ENCODE measurements at places on chromosomes 3 and 15. TPM values are rescaled to one million over a fixed set of nuclear protein-coding genes. Genes with fewer than 3 reads are reported as not detected.
A peak's percentile ranks its signal among the peaks of the same experiment; 100 is the strongest.

Gene PTX3
- 1.2 TPM for total RNA-seq

- H3K27ac ChIP-seq = no peak overlapping the region
- no peaks in the 10 kb centered on the region for H3K27me3 ChIP-seq
- H3K4me3 ChIP-seq = no peak overlapping the region
- no peaks in the 10 kb centered on the region for H3K36me3 ChIP-seq
These were observed 1037.9 kb downstream of the ROBO1 start for GRCh38 chr3:78729946-78730345.

- H3K27me3 ChIP-seq = no peaks in the 10 kb centered on the region
- H3K36me3 ChIP-seq = peaks cover 5% of the 10 kb centered on the region
- H3K27ac ChIP-seq = peak overlapping the region; percentile 94
- peak overlapping the region; percentile 92 for H3K4me3 ChIP-seq
- peaks cover 21% of the 10 kb centered on the region for H3K4me1 ChIP-seq
- no peak for DNase-seq
These were observed 1.5 kb downstream of the MRPL46 start for GRCh38 chr15:88465633-88466224.

Gene KCNAB1
- total RNA-seq = not detected

- no peaks in the 10 kb centered on the region for H3K36me3 ChIP-seq
- no peak overlapping the region for H3K27ac ChIP-seq
These were observed 1124.2 kb downstream of the NAALADL2 start for GRCh38 chr3:175983379-175983778.

- H3K27ac ChIP-seq = no peak overlapping the region
- peaks cover 24% of the 10 kb centered on the region for H3K27me3 ChIP-seq
- DNase-seq = no peak
- no peak overlapping the region for H3K4me3 ChIP-seq
- peaks cover 2% of the 10 kb centered on the region for H3K4me1 ChIP-seq
- H3K36me3 ChIP-seq = no peaks in the 10 kb centered on the region
These were observed 31.4 kb upstream of the TPM1 start for GRCh38 chr15:63010920-63011693.

Gene TMEM212
- total RNA-seq = not detected

- peaks cover 13% of the 10 kb centered on the region for H3K4me1 ChIP-seq
- H3K27ac ChIP-seq = no peak overlapping the region
- no peak overlapping the region for H3K4me3 ChIP-seq
- DNase-seq = no peak
These were observed 3.9 kb upstream of the PAK2 start for GRCh38 chr3:196735751-196736150.

GRCh38 chr15:53197426-53197839 is 407.3 kb upstream of the ONECUT1 start:
- H3K4me1 ChIP-seq = no peaks in the 10 kb centered on the region
- no peak overlapping the region for H3K27ac ChIP-seq
- H3K27me3 ChIP-seq = peaks cover 26% of the 10 kb centered on the region
- no peak for DNase-seq
- H3K36me3 ChIP-seq = no peaks in the 10 kb centered on the region
- no peak overlapping the region for H3K4me3 ChIP-seq

Gene C3orf18
- total RNA-seq = 15.0 TPM

GRCh38 chr3:160617636-160618035 is 52.3 kb upstream of the KPNA4 start:
- H3K27ac ChIP-seq = no peak overlapping the region
- DNase-seq = no peak
- peaks cover 44% of the 10 kb centered on the region for H3K27me3 ChIP-seq
- H3K4me3 ChIP-seq = no peak overlapping the region
- no peaks in the 10 kb centered on the region for H3K4me1 ChIP-seq

- H3K36me3 ChIP-seq = peaks cover 4% of the 10 kb centered on the region
- DNase-seq = no peak
- peak overlapping the region; percentile 62 for H3K4me3 ChIP-seq
- H3K27ac ChIP-seq = peak overlapping the region; percentile 72
- peaks cover 61% of the 10 kb centered on the region for H3K4me1 ChIP-seq
These were observed 5.1 kb downstream of the SCAMP2 start for GRCh38 chr15:74868059-74868458.

Gene A4GNT
- not detected for total RNA-seq

GRCh38 chr3:119672776-119673175 is 4.4 kb downstream of the COX17 start:
- H3K36me3 ChIP-seq = no peaks in the 10 kb centered on the region
- H3K4me1 ChIP-seq = peaks cover 34% of the 10 kb centered on the region
- no peak for DNase-seq
- no peak overlapping the region for H3K27ac ChIP-seq
- H3K4me3 ChIP-seq = no peak overlapping the region

DNA sequence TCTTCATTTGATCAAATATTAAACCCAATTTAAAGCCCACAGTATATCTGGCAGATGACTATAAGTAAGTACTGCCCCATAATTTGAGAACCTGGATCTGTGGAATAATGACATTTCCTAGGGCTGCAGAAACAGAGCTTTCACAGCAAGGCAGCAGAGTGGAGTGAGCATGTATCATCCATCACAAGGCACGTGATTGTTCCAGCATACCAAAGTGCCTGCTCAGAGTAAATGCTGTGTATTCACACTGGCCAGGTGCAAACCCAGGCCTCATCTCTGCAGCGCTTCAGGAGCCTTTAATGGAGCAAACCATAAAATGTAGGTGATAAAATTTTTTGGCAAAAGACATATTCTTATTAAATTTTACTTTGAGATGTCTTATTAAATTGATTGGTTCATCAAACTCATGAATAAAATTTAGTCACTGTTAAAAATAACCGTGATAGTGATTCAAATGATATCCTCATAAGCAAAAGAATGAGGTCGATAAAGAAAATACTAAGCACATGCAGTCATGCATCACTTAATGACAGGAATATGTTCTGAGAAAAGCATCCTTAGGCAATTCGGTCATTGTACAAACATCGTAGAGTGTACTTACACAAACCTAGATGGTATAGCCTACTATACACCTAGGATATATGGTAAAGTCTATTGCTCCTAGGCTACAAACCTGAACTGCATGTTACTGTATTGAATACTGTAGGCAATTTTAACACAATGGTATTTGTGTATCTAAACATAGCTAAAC is 99.3 kb upstream of the SLC24A5 start:
- H3K27ac ChIP-seq = no peak overlapping the region
- no peaks in the 10 kb centered on the region for H3K4me1 ChIP-seq

- H3K27ac ChIP-seq = peak within 1 kb of the TSS; percentile 100
- peak; percentile 96 for DNase-seq
- no peaks in the 10 kb centered on the region for H3K27me3 ChIP-seq
These were observed at the start of gene CIB1 for GRCh38 chr15:90233387-90234095. TSS of gene CIB1 (minus strand) at chr15:90233941. CDS start at chr15:90233885, 56 bp downstream.

Gene LDHAL6B
- not detected for total RNA-seq

DNA sequence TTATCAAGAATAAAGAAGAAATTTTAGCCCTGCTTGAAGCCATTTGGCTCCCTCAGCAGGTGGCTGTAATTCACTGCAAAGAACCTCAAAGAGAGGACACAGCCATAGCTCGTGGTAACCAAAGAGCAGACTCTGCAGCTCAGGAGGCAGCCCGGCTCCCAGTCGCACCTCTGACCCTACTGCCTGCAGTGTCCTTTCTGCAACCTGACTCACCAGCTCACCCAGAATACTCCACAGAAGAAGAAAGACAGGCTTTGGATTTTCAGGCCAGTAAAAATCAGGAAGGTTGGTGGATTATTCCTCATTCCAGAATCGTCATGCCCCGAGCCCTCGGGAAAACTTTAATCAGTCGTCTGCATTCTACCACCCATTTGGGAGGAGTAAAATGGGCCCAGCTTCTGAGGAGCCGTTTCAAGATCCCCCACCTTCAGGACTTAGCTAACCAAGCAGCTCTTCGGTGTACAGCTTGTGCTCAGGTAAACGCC is 38.6 kb downstream of the ZBTB11 start:
- no peaks in the 10 kb centered on the region for H3K36me3 ChIP-seq
- DNase-seq = no peak
- peak overlapping the region; percentile 3 for H3K27ac ChIP-seq
- H3K27me3 ChIP-seq = no peaks in the 10 kb centered on the region
- H3K4me3 ChIP-seq = no peak overlapping the region
- H3K4me1 ChIP-seq = peaks cover 8% of the 10 kb centered on the region

- no peak overlapping the region for H3K27ac ChIP-seq
- peaks cover 7% of the 10 kb centered on the region for H3K36me3 ChIP-seq
- no peaks in the 10 kb centered on the region for H3K27me3 ChIP-seq
- no peak overlapping the region for H3K4me3 ChIP-seq
- no peak for DNase-seq
- peaks cover 24% of the 10 kb centered on the region for H3K4me1 ChIP-seq
These were observed 37.4 kb downstream of the SLC9A9 start for GRCh38 chr3:143810953-143811265.

DNA sequence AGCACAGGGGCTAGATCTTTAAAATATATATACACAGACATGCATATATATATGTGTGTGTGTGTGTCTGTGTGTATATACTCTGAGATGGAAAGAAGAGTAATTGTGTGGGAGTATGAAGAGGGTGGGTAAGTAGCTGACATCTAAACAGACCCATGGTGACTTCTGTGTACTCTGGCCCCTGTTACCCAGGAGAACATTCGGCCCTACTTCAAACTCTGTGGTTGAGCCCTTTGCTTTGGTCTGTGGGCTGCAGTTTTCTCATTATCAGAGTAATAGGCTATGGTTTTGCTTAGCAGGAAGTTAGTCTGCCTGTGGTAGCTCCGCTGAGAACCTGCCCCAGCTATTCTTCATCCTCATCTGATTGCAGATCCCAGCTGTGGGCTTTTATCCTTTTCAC is 141.4 kb downstream of the RBPMS2 start:
- peak overlapping the region; percentile 87 for H3K4me3 ChIP-seq
- peaks cover 2% of the 10 kb centered on the region for H3K36me3 ChIP-seq
- DNase-seq = no peak
- no peaks in the 10 kb centered on the region for H3K27me3 ChIP-seq

DNA sequence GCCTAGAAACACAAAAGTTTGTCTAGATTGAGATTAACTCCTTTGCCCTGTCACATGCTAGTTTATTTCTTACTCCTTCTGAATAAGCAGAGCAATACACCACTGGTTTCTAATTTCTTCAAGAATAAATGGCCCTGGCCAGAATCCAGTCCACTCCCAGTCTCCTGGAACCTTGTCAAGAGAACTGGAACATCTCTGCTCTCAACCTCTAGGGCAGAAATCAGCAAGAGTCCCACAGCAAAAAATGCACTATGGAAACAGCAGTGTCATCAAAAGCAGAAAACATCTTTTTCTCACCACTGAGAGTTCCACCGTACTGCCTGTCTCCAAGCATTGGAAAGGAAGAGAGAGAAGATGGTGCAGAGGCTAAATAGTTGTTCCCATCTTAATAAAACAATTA is 35.9 kb upstream of the PPP2R3A start:
- no peaks in the 10 kb centered on the region for H3K36me3 ChIP-seq
- H3K27ac ChIP-seq = no peak overlapping the region
- no peaks in the 10 kb centered on the region for H3K4me1 ChIP-seq
- DNase-seq = no peak

GRCh38 chr15:101444807-101445508 is 44.5 kb downstream of the PCSK6 start:
- peaks cover 35% of the 10 kb centered on the region for H3K27me3 ChIP-seq
- no peak overlapping the region for H3K27ac ChIP-seq
- no peak overlapping the region for H3K4me3 ChIP-seq
- H3K4me1 ChIP-seq = peaks cover 5% of the 10 kb centered on the region
- DNase-seq = no peak
- H3K36me3 ChIP-seq = no peaks in the 10 kb centered on the region

DNA sequence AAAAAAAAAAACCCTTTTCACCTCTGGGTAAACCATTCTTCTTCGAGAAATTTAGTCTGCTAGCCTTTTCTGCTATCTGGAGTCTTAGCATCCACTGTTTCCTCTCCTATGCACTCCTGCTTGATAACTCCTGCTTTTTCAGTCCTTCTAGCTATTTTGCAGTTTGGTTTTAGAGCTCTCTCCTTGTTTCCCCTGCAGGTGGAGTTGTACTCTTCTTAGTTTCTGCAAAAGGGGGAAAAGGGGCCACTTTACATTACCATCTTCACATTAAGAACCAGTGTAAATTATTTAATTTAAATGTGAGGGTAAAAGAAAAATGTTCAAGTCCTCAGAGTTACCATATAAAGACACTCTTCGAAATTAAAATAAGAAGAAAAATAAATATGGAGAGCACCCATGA is 23.6 kb upstream of the MYLK start:
- peaks cover 2% of the 10 kb centered on the region for H3K36me3 ChIP-seq
- peaks cover 7% of the 10 kb centered on the region for H3K27me3 ChIP-seq
- H3K4me3 ChIP-seq = no peak overlapping the region
- no peaks in the 10 kb centered on the region for H3K4me1 ChIP-seq

- no peaks in the 10 kb centered on the region for H3K27me3 ChIP-seq
- H3K36me3 ChIP-seq = peaks cover 13% of the 10 kb centered on the region
- no peak for DNase-seq
- peaks cover 15% of the 10 kb centered on the region for H3K4me1 ChIP-seq
- no peak overlapping the region for H3K4me3 ChIP-seq
These were observed 39.8 kb downstream of the SQOR start for GRCh38 chr15:45674677-45675076.

Gene REC114
- not detected for total RNA-seq

- peak overlapping the region; percentile 51 for H3K27ac ChIP-seq
- H3K4me1 ChIP-seq = peaks cover 3% of the 10 kb centered on the region
- H3K36me3 ChIP-seq = no peaks in the 10 kb centered on the region
- no peaks in the 10 kb centered on the region for H3K27me3 ChIP-seq
- DNase-seq = no peak
These were observed 13.6 kb upstream of the TBL1XR1 start for GRCh38 chr3:177210744-177211502.

Gene ATR
- total RNA-seq = 35.3 TPM

Gene SLC22A14
- 0.23 TPM for total RNA-seq

DNA sequence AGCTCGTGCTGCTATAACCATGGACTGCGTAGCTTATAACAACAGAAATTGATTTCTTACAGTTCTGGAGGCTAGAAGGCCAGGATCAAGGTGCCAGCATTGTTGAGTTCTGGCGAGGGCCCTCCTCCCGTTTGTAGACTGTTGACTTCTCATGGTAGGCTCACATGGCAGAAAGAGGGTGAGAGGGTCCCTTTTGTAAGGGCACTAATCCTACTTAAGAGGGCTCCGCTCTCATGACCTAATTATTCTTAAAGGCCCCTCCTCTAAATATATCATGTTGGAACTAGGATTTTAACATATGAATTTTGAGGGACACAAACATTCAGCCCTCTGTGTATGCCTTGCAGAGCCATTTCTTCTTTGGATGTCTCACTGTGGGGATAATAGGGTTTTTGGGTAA is 28.8 kb upstream of the PYDC2 start:
- DNase-seq = no peak
- H3K36me3 ChIP-seq = peaks cover 2% of the 10 kb centered on the region
- H3K27me3 ChIP-seq = no peaks in the 10 kb centered on the region
- H3K4me1 ChIP-seq = no peaks in the 10 kb centered on the region

Measured in T-helper 17 cell (primary cell).